G401 (cell line): ENCODE measurements at places on chromosomes 7 and 10. TPM values are rescaled to one million over a fixed set of nuclear protein-coding genes. Genes with fewer than 3 reads are reported as not detected.

DNA sequence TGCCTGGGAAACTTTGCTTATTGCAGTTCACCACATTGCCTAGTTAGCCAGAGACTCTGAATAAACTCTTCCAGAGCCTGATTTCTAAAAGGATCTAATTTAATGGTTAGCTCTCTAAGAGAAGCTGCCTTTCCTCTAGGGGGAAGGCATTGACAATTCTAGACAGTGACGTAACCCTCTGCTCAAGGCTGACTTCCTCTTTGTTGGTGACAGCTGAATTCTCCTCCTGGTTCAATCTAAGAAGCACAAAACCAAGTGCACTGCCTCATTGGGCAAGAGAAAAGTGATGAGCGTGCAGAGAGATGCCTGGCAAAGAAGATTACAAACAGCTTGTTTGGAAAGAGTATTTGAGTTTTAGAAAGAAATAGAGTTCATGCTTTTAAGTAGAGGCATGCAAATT is 102.7 kb downstream of the MACC1 start:
- no peak for DNase-seq

DNA sequence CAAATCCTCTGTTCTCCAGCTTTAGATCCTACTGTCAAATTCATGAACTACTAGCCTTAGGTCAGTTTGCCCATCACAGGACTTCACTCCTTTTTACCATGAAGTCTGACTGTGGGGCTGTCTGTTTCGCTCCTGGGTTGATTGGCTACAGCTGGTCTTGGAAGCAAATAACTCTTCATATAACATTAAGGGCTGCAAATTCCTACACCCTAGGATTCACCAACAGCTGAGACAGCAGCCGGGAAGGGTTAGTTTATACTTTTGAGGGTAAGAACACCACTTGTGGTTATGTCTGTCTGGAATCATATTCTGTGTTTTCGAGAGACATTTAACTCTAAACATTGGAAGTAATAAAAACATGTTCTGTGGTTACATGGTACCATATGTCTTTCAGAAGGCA is 55.9 kb upstream of the KIAA1217 start:
- no peak for DNase-seq

DNA sequence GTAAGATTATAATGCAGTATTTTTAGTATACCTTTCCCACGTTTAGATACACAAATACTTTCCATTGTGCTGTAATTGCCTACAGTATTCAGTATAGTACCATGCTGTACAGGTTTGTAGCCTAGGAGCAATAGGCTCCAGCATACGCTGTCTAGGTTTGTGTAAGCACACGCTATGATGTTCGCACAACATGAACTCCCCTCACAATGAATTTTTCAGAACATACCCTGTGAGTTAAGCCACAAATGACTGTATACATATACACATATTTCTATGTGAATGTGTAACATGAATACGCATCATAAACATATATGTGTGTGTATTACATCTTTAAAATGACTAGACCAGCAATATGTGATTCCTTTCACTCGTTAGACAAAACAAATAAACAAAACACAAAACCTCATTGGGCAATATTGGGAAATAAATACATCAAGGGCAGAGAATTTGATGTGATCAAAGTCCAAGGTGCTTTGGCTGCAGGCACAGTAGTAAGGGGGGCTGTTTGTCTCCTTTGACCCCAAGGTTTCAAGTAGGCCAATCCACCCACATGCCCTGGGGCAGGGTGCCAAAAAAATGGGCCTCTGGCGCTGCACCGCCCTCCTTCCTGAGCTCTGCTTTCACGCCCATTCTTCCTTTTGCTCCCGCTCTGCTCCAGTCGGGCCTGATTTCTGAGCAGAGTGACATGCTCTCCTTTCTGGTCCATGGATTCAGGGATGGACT is 33.9 kb downstream of the CHN2 start:
- no peak for DNase-seq

GRCh38 chr7:44491229-44491628 is 771 bp upstream of the NUDCD3 start:
- no peak for DNase-seq

GRCh38 chr7:142612237-142612881 is 136.9 kb upstream of the PRSS1 start:
- DNase-seq, result peak; percentile 53

- DNase-seq, result no peak
These were observed 509.9 kb downstream of the PARD3 start for GRCh38 chr10:34305189-34305588.

- no peak for DNase-seq
These were observed 33.6 kb downstream of the TMEM106B start for GRCh38 chr7:12244694-12245093.

GRCh38 chr7:16268821-16269768 is 152.2 kb downstream of the CRPPA start:
- DNase-seq, result no peak

Gene CNTNAP2
- not detected in 2 replicates for total RNA-seq

Gene FAM200A
- 2.6 and 5.0 TPM in 2 replicates for total RNA-seq

Gene AGBL3
- 0.25 and 0.27 TPM in 2 replicates for total RNA-seq

Gene CHPF2
- 22.3 and 31.1 TPM in 2 replicates for total RNA-seq

Gene HABP2
- not detected in 2 replicates for total RNA-seq
